Stimulated activated naive CD4-positive, alpha-beta T cell treated with Interleukin-2 at 50 U/mL for 16 hours (primary cell): ENCODE measurements at places on chromosomes 12 and 14.

DNA sequence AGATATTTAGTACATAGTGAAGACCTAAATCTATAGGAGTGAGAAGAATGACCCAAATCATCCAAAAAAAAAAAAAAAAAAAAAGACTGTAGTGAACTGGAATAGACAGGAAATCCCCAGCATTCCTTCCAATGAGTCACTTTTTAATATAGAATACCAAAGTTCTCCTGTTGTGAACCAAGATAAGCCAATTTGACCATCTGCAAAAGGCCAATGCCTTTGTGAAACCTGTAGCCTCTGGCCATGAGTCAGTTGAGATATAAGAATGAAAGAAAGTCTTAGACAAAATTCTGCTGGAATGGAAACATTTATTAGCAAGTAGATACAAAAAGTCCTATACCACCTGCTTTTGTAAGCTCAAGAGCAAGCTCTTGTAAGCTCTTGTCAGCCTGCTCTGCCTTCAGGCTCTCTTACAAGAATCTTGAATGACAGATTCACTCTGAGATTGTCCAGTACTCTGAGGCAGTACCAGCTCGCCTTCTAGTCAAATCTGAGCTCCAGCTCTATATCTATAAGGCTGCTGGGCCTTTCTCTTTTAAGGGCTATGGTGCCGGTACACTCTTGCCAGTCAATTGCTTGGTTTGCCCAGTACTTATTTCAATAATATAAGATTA lies 243.0 kb upstream of the TMTC1 start:
- no peak for DNase-seq

DNA sequence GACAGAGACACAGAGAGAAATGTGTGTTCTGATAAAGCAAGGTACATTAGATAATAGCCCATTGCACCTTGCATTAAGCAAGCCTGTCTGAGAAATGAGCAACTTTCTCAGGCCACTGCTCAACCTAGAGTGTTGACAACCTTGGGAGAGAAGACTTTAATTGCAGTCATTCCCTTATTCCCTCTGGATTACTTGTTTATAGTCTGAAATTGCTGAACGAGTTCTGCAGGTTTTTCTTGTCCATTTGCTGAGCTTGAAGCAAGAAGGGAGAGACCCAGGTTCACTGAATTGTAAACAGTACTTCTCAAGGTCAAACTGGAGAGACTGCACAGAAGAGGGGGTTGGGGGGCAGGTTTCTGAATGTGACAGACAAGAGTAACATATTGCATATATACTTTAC lies 159.4 kb upstream of the PLEKHG7 start:
- DNase-seq, result no peak

GRCh38 chr14:70649803-70650202 lies 8.1 kb downstream of the TTC9 start:
- no peak for DNase-seq

DNA sequence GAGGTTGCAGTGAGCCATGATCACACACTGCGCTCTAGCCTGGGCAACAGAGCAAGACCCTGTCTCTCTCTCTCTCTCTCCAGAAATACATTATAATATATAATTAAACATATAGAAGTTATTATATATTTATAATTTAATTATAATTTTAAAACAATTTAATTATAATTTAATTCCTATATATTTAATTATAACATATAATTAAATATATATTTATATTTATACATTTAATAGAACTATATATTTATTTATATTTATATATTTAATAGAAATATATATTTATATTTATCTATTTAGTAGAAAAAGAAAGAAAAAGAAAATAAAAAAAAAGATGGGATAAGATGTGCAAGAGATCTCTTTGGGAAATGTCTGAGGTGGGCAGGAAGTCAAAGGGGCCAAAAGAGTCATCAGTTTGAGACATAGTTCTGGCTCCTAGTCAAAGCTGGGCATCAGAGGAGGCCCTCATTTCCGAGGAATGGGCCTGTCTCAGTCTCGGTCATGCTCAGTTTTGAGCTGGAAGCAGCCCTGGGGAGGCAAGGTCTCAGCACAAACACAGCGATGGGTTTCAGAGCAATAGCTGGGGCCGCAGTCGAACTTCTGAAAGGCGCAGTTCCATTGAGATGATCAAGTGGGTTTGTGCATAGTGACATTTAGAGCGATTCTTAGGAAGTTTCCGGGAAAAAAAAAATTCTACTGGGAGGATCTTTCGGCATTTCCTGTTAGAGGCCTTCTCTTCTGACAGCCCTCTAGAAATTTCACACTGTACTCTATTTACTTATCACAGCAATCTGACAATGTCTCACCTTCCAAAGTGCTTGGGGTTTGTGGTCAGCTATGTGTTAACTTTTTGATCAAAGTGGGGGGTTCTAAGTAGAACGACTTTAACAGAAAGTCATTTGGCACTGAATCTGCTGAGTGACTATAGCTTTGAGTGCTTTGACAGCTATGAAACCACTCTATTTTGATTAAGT lies 58.7 kb upstream of the GZMB start:
- DNase-seq, result peak; percentile 29
